ENCODE measurements at places on chromosomes 11 and 22.
A peak's percentile ranks its signal among the peaks of the same experiment; 100 is the strongest.

- no peak for DNase-seq
Observed at GRCh38 chr11:792873-793272, 3.0 kb upstream of the CEND1 start.

GRCh38 chr11:1220941-1221721 is 1.7 kb upstream of the MUC5B start:
- DNase-seq, result peak; percentile 2

DNA sequence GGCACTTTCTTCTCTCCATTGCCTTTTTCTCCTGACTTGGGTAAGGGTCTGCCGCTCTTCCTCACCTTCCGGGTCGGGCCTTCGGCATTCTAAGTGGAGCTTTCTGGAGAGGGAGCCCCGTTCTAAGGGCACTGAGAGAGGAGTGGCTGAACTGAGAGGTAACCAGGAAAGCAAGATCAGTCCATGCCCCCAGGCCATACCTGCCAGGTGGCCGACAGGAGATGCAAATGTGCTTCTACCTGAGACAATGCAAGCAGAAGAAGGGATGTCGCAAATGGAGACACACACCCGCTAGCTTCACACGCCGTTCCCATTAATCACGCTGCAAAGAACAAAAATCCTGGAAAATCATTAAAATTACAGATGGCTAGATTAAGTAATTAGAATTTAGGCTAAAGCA is 156.4 kb upstream of the TBCEL start:
- DNase-seq, result no peak

DNA sequence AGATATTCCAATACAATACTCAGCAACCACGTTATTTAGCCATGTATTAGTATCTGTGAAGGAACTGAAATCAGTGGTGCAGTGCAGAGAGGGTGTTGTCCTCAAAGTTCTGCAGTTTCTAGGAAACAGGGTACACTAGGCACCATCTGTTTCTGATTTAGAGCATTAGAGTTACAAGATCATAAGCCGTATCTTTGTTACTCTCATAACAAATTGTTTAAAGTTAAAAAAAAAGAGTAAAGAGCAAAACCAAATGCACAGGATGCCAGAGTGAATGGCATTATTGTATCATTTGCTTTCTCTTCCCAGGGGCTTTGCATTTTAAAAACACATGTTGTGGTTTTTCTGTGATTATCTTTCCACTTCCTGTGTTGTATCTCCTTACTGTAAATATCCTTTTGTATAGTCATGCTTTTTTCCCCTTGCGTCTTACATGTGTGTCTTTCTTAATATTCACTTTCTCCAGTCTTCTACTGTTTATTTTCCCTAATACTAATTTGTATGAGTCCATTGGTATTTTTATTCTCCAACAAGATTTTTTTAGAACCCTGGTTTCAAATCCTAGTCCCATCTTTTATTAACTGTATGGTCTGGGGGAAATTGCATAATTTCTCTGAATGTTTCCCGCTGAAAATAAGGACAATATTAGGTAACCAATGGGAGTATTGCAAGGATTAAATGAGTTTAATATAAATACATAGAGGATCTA is 15.2 kb upstream of the NUP160 start:
- DNase-seq, result no peak

GRCh38 chr11:34431979-34432378 is 6.8 kb upstream of the CAT start:
- no peak for DNase-seq

GRCh38 chr11:75147875-75148263 is 3.0 kb upstream of the SLCO2B1 start:
- no peak for DNase-seq

DNA sequence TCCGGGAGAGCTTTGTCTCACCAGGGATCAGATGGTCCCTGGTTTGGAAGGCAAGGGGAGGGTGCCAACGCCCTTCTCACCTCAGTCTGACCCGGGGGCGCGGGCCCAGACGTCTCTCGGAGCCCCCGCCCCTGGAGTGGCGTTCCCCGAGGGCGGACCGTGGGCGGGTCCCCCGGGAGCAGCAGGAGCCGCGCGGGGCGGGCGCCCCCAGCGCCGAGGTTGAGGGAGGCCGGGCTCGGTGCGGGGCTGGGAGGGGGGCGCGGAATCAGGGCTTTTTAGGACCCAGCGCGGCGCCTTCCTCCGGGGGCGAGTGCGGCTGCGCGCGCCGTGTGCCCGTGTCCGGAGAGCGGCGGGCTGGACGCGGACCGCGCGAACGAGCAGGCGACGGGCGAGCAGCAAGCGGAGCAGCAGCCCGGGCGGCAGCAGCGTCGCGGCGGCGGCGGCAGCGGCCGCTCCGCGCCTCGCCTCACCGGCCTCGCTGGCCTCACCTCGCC is at the start of gene KCNC1:
KCNC1 (plus strand) TSS at position 364 of the 494 bp plus-strand sequence. CDS start 1,222 bp downstream, outside the sequence.
- no peak for DNase-seq

GRCh38 chr11:73478737-73479347 is 102.6 kb downstream of the RELT start:
- DNase-seq, result peak; percentile 9

DNA sequence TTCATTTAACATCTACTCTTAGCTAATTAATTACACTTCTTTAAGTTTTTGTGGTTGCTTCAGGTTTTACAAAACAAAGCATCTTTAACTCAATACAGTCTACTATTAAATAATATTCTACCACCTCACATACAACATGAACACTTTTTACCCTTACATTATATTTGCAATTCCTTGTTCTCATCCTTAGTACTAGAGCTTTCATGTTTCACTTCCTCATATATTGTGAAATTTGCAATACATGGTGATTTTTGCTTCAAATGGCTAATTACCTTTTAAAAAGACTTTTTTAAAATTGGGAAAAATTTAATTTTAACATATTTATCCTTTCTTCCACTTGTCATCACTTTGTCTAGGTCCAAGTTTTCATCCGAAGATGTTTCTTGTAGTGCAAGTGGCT is 37.5 kb downstream of the RSF1 start:
- no peak for DNase-seq

- DNase-seq, result no peak
Observed at GRCh38 chr11:27085605-27086004, 45.0 kb downstream of the BBOX1 start.

DNA sequence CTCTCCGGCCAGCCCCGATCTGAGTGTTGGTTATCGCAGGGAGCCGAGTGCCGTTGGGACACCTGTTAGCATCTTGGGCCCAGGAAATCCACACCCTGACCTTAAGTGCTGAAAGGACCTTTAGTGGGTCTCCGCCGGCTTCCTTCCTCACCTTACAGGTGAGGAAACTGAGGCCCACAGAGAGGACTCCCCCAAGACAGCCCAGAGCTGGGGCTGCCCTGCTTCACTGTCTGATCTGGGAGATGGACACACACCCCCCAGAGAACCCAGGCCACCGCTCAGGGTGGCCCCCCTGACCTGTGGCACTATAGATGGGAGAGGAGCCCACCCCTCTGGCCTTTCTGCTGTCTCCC is 73.6 kb downstream of the FBLN1 start:
- no peak for DNase-seq

DNA sequence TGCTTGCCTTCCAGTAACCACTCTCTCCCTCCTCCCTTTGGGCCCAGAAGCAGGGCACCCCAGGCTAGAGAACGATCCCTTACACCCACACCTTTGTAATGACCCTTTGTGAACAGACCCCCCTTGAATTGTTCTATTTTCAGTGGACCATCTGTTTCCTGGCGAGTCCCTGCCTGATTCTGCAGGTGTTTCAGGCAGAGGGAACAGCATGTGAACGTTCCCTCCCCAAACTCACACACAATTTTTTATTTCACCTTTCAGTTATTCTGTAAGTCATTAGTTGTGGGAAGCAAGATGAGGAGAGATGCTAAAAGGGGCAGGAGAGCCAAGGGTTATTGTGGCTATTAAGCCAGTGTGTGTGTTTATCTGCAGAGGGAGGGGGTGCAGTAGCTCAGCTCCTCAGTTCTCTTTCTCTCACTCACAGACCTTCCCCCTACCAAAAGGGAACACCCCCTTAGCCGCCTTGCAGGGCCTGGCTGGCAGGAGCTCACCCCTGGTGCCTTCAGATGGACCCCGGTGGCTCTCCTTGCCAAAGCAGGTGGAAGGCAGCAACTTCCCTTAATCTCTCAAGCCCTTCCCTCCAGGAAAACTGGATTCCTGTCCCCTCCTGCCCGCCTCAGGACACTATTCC is 64.8 kb upstream of the SPON1 start:
- no peak for DNase-seq

GRCh38 chr11:10581481-10582019 is 13.1 kb upstream of the LYVE1 start:
- no peak for DNase-seq

- DNase-seq, result no peak
Observed at GRCh38 chr11:112277029-112277428, 16.4 kb upstream of the PLET1 start.

GRCh38 chr11:18312012-18312411 is 9.9 kb downstream of the HPS5 start:
- DNase-seq, result no peak

DNA sequence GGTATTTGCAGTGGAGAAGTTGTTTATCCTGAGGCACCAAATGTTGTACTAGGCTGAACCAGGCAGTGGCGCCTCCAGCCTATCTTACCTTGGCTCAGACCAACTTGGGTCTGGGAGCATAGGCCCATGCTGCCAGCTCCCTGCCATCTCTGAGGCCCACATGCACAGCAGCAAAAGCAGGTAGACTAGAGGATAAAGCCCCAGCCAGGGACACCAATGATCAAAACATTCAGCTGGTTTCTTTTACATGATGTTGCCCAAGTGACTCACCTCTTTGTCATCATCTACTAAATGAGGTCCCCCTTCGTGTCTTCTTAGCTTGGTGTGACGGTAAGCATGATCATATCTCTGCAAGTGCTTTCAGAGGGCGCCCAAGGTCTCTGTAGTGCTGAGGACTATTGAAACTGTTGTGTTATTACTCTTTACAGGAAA is 112.1 kb upstream of the DRD2 start:
- peak; percentile 76 for DNase-seq

DNA sequence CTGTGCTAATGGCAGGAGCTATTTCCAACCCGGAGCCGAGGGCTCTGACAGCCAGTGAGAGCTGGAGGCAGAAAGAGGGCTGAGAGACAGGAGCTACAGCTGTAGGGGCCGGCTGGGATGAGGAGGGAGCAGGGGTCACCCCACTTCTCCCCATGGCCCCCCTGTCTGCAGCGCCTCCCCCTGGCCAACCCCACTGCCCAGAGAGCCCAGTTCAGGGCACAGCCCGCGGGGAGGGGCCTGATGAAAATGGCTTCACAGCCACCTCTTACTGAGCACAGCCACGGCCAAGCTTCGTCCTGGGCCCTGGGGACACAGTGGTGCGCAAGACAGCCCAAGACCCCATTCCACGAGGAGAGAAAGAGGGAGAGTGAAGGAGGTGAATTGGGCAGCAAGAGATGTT is 27.9 kb downstream of the RPL3 start:
- peak; percentile 22 for DNase-seq

DNA sequence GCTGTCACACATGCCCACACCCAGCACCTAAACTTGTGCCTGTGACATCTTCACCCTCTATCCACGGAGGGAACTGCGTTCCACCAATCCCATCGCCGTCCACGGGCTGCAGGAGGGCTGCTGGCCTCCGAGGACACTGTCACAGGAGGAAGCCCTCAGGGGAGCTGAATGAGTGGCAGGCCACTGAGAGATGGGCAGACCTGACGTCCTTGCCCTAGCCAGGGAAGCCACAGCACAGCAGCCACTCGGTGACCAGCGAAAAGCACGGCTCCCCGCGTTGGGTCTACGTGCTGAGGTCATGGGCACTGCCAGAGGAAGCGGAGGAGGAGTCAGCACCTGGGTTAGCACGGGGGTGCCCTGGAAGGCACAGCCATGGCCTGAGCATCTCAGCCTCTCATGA is 50.5 kb downstream of the IGSF9B start:
- peak; percentile 3 for DNase-seq

GRCh38 chr11:115067471-115067870 is 389.1 kb downstream of the NXPE2 start:
- no peak for DNase-seq

DNA sequence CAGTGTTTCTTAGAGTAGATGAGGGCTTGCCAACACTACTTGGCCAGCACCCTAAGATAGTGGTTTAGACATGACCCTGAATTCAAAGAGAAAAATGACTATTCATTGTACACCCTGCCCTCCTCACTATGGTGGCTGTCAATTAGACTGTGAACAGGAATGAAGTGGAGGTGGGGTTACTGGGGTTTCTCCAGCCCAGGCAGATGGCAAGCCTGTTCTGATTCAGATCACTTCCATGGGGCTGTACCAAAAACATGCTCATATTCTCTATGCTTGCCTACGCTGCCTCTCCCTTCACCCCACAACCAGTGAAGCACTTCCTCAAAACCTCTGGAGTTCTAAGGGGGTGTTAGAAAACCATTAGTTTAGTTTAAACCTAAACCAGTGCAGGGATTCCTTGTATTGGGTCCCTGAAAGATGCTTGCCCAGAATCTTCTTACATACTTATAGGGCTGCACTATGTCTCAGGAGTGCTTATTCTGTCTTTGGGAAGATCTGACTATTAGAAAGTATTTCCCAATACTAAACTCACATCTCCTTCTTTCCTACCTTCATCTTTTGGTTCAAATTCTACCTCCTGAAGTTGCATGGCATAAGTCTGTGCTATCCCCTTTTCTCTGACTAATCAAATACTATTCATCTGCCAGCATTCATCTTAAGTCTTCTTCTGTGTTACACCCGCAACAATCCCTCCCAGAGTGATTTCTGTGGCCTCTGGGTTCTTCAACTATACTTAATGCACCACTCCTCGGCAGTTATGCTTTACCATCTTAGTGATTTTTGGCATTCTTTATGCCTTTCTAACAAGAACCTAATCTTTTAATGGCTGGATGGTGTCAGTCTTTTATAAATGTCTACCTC is 71.8 kb downstream of the ATG16L2 start:
- no peak for DNase-seq

DNA sequence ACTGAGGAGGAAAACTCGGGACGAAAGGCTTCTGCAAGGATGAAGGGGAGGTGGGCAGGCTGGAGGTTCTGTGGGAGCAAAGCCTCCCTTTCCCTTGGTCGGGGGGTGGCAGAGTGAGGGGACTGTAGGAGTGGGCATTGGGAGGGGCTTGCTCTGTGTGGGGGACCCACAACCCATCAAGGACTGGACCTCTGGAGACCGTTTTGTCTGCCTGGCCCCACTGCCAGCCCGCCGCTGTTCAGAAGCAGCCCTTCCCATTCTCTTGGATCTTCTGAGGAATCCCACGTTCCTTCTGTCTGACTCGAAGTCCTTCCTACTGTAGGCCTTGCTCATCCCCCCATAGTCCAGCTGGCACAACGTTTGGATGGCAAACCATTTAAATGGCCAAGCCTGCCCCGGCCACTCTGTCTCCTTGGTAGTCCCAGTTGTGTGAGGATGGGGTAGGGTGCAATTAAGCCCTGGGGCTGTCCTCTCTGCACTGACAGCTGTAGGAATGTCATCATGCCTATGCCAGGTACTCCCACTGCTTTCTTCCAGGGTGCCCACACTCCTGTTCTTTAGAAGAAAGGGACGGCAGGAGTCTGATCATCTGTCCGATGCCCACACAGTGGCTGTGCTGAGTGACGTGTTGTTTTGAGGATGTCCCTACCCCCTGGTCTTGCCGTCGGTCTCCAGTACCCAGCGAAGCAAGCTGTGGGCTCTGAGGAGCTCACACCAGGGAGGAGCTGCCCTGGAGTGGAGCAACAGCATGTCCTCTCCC is 17.0 kb upstream of the NECTIN1 start:
- no peak for DNase-seq

- DNase-seq, result no peak
Observed at GRCh38 chr11:12180257-12181205, 70.1 kb downstream of the MICAL2 start.
